Ovary (tissue), 10 donors: ENCODE measurements at places on chromosomes 1 and 21.

DNA sequence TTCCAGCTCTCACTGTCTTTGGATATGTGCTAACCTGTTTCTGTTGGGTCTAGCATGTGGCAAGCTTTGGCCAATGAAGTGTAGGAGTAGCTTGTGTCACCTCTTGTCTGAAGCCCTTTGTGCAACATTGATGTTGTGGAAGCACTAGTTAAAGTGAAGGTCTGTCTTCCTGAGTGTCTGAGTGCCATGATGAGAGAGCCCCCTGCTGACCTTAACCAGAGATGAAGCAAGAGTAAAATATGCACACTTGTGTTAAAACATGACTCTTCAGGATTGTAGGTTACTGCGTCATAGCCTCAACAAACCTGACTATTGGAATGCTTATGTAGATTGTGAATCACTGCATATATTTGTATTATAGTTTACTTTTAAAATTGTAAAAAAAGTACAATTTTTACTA, 103.7 kb downstream of the NCAM2 start:
- no peaks in the 10 kb centered on the region for H3K4me1 ChIP-seq
- H3K27ac ChIP-seq, result no peak overlapping the region
- H3K36me3 ChIP-seq, result no peaks in the 10 kb centered on the region
- H3K4me3 ChIP-seq, result no peak overlapping the region

DNA sequence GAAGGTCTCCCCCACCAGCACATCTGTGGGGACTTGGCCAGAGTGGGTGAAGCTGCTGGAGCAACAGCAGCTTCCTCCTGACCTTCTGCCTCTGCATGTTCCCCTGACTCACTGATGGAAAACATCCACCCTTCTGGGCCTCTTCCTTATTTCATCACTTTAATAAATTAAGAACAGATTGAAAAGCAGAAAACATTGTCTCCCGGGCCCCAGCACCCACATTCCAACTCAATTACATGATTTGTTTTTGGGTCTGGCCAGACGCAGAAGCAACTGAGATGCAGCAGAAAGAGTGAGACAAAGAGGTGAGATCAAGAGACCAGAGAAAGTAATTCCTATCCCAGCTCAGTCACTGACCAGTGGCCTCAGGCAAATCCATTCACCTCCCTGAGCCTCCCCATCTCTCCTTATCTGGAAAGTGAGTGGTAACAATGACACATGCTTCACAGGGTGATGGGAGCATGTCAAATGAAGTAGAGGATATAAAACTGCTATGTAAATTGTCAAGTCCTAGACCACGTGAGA, 157.1 kb downstream of the ELAVL4 start:
- no peak overlapping the region for H3K4me3 ChIP-seq
- H3K27me3 ChIP-seq, result no peaks in the 10 kb centered on the region
- no peaks in the 10 kb centered on the region for H3K36me3 ChIP-seq
- H3K4me1 ChIP-seq, result no peaks in the 10 kb centered on the region
- DNase-seq, result no peak
- H3K27ac ChIP-seq, result no peak overlapping the region

DNA sequence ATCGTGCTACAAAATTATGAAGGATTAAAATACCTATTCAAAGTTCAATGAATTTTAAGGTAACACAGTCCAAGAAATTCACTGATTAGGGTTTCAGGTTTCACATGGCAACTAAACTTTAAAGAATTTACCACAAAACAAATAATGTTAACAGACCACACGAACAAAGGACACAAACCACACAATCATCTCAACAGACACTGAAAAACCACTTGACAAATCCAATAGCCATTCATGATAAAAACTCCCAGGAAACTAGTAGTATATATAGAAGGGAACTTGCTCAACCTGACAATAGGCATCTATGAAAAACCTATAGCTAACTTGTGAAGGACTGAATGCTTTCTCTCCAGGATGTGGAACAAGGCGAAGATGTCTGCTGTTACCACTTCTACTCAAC, 21.1 kb upstream of the SH2D5 start:
- no peaks in the 10 kb centered on the region for H3K36me3 ChIP-seq
- H3K27me3 ChIP-seq, result no peaks in the 10 kb centered on the region
- H3K4me1 ChIP-seq, result no peaks in the 10 kb centered on the region

- H3K27me3 ChIP-seq, result no peaks in the 10 kb centered on the region
- no peak for DNase-seq
- no peaks in the 10 kb centered on the region for H3K36me3 ChIP-seq
- no peak overlapping the region for H3K4me3 ChIP-seq
- H3K27ac ChIP-seq, result no peak overlapping the region
Measured at GRCh38 chr21:22395965-22396364, 1397.8 kb downstream of the NCAM2 start.

GRCh38 chr1:3266870-3267549, 187.5 kb upstream of the ARHGEF16 start:
- DNase-seq, result no peak
- H3K4me3 ChIP-seq, result no peak overlapping the region
- no peaks in the 10 kb centered on the region for H3K4me1 ChIP-seq
- no peaks in the 10 kb centered on the region for H3K36me3 ChIP-seq

DNA sequence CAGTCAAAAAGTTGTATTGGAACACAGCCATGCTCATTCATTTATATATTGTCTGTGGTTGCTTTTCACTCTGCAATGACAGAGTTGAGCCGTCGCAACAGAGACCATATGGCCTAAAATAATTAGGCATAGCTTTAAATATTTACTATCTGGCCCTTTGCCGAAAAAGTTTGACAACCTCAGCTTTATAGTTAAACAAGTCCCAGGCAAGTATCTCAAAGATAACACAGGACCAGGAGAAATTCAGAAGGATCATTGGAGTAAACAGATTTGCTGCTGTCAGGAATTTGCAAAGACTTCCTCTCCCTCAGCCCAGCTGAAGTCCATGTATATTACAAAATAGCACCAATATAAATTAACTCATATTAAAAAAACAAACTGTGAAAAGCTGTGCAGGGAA, 34.4 kb downstream of the NID1 start:
- DNase-seq, result no peak
- H3K4me3 ChIP-seq, result no peak overlapping the region
- H3K27ac ChIP-seq, result no peak overlapping the region
- H3K27me3 ChIP-seq, result no peaks in the 10 kb centered on the region
- H3K4me1 ChIP-seq, result peaks cover 1% of the 10 kb centered on the region
- H3K36me3 ChIP-seq, result no peaks in the 10 kb centered on the region

DNA sequence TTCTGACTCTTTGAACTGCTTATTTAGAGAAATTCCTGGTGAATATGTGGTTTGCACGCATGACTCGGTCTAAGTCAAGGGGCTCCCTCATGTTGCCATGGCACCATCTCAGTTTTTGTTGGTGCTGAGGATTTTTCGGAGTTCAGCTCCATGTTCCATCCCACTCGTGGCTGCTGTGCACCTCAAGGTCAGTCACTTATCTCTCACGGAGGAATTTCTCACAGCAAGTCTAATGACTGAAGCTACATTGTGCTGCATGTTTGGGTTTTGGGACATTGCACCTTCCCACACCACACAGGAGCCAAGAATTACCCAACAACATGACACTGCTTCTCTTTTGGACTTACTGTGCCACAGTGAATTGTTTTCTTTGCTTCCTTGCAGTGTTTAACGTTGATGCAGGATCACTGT, 269.9 kb downstream of the NCAM2 start:
- H3K4me3 ChIP-seq, result no peak overlapping the region
- H3K27ac ChIP-seq, result no peak overlapping the region
- no peaks in the 10 kb centered on the region for H3K27me3 ChIP-seq
- H3K4me1 ChIP-seq, result no peaks in the 10 kb centered on the region

DNA sequence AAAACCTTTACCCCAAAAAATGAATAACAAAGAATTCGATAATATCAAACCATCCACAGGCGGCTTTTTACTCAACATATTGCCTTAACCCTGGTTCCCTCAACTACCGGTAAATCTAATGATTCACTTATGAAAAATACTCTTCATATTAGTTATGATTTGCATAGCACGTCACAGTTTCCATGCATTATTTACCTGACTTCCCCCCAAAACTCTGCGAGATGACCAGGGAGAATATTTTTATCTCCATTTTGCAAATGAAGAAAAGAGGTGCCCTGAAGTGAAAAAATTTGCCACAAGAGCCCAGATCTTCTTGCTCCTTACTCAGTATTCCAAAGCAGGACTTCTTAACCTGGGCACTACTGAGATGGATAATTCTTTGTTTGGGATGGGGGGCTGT, 2.9 kb downstream of the JAK1 start:
- H3K4me3 ChIP-seq, result no peak overlapping the region
- no peak overlapping the region for H3K27ac ChIP-seq
- H3K36me3 ChIP-seq, result no peaks in the 10 kb centered on the region
- DNase-seq, result no peak
- H3K4me1 ChIP-seq, result peaks cover 12% of the 10 kb centered on the region
- no peaks in the 10 kb centered on the region for H3K27me3 ChIP-seq

DNA sequence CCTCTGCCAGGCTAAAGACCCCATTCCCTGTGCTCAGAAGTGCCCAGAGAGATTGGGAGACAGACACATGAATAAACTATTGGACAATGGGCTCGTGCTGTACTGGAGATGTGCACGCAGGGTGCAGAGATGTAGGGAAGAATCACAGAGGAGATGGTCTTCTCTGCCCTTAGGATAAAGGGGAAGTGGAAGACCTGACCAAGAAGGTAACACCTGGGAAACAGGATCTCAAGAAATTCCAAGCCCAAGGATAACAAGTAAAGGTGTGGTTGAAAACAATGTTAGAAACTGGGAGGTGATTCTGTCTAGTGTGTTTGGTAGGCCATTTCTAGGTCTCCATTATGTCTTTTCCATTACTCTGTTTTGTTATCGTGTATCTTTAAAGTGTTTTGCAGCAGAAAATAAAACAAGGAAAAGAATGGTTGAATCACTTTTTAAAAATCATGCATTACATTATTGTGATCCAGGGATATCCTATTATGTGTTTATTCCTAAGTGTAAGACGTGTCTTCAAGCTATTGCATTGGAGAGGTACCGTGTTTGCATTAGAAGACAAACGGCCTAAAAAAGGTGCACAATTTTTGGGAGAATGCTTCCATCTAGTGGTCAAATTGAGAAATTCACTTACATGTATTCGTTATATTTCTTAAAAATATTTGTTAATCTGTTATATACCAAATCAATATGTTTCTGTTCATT, 40.8 kb upstream of the KCTD3 start:
- no peak for DNase-seq
- no peaks in the 10 kb centered on the region for H3K4me1 ChIP-seq
- no peaks in the 10 kb centered on the region for H3K27me3 ChIP-seq
- H3K4me3 ChIP-seq, result no peak overlapping the region

GRCh38 chr21:42518215-42518614, 4.6 kb downstream of the SLC37A1 start:
- H3K36me3 ChIP-seq, result no peaks in the 10 kb centered on the region
- no peaks in the 10 kb centered on the region for H3K27me3 ChIP-seq
- peaks cover 2% of the 10 kb centered on the region for H3K4me1 ChIP-seq
- DNase-seq, result no peak
- H3K4me3 ChIP-seq, result no peak overlapping the region

DNA sequence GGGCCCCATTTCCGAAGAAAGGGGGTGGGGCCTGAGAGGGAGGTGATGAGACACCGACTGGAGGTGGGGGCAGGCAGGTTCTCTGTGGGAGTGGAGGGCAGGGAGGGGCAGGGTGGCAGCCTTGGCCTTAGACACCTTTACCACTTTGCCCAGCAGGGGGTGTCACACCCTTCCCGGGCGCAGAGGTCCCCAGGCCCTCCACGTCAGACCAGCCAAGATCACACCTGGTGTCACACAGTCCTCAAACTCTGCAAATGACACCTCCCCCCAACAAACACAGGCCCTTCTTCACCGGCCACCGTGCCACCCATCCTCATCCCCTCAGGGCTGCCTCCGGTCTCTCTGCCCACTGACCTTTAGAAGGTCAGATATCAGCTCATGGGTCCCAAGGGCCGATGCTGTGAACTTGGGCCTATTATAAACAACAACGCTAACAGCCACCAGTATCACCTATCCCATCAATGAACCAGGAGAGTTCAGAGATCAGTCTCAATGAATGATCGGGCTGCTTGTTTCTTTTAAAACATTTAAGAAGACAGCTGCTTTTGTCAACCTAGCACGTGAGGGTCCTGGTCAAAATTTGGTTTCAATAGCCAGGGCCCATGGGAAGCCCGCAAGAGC, 103.9 kb downstream of the CASZ1 start:
- no peak overlapping the region for H3K27ac ChIP-seq
- H3K4me3 ChIP-seq, result no peak overlapping the region
- peaks cover 4% of the 10 kb centered on the region for H3K4me1 ChIP-seq
- no peak for DNase-seq

DNA sequence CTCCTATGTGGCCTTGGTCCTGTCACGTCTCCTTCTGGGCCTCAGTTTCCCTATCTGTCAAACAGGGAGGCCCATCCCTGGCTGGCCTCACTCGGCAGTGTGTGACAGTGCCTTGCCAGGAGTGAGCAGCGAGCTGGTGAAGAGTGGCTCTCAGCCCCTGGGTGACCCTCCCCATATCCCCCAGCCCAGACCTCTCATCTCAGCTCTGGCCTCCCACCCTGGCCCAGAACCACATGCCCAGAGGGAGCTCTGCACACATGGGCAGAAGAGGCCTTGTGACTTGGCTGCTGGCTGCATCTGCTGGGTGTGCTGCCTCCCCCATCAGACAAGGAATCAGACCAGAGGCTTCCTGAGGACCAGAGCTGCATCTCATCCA, 19.5 kb upstream of the PADI1 start:
- H3K4me1 ChIP-seq, result no peaks in the 10 kb centered on the region
- no peak overlapping the region for H3K4me3 ChIP-seq
- no peaks in the 10 kb centered on the region for H3K27me3 ChIP-seq
- no peak overlapping the region for H3K27ac ChIP-seq
- DNase-seq, result no peak

- H3K27me3 ChIP-seq, result no peaks in the 10 kb centered on the region
- peak; percentile 61 for DNase-seq
- no peaks in the 10 kb centered on the region for H3K36me3 ChIP-seq
- no peak overlapping the region for H3K27ac ChIP-seq
Measured at GRCh38 chr1:175152006-175152652, 40.4 kb downstream of the KIAA0040 start.

DNA sequence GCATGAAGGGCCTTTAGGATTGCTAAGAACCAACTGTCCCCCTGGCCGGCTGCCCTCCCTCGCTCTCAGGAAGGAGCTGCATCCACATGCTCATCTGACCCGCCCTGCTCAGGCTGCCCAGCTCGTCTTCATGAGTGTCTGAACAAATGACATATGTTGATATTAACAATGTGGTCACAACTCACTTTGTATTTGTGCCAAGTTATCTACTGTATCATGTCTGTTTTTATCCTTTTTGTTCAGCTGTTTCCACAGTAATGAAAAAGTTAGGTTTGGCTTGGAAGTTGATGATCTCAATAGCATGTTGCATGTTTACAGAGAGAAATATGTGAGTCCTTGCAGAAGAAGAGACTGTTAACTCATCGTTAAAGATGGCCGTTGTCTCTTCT, 75.1 kb downstream of the PHTF1 start:
- peak; percentile 73 for DNase-seq
- H3K27me3 ChIP-seq, result no peaks in the 10 kb centered on the region
- no peaks in the 10 kb centered on the region for H3K36me3 ChIP-seq
- peaks cover 3% of the 10 kb centered on the region for H3K4me1 ChIP-seq

- no peak overlapping the region for H3K27ac ChIP-seq
- no peak overlapping the region for H3K4me3 ChIP-seq
- no peak for DNase-seq
- H3K27me3 ChIP-seq, result no peaks in the 10 kb centered on the region
Measured at GRCh38 chr1:183628537-183628936, 7.0 kb downstream of the ARPC5 start.
